ENCODE measurements at places on chromosomes 11 and 22. TPM values are rescaled to one million over a fixed set of nuclear protein-coding genes. Genes with fewer than 3 reads are reported as not detected.
A peak's percentile ranks its signal among the peaks of the same experiment; 100 is the strongest.

The ASPHD2 gene
- 8.5 TPM for total RNA-seq

DNA sequence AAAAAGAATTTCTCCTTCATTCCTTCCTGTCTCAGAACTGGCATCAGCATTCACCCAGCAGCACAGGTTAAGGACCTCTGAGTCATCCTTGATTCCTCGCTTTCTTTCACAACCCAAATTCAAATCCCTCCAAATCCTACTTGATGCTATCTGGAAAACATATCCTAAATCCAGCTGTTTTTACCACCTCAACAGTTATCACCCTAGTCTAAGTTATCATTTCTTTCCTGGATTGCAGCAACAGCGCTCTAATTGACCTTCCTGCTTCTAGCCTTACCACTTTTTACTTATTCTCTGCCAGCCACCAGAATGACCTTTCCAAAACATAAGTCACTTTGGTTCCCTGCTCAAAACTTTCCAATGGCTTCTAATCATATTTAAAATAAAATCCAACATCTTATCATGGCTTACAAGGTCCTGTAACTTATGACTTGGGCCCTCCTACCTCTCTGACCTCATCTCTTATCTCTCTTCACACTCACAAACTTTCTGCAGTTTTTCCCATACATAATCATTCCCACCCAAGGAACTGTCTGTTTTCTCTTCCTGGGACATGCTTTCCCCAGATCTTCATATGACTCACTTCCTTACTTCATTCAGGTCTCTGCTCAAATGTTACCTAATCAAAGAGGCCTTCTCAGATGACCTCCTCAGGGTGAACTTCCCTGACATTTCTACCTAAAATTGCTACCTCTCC, 119.4 kb downstream of the TTC28 start:
- DNase-seq = no peak

The LSP1 gene
- total RNA-seq = not detected

The OR5AR1 gene
- total RNA-seq = not detected

DNA sequence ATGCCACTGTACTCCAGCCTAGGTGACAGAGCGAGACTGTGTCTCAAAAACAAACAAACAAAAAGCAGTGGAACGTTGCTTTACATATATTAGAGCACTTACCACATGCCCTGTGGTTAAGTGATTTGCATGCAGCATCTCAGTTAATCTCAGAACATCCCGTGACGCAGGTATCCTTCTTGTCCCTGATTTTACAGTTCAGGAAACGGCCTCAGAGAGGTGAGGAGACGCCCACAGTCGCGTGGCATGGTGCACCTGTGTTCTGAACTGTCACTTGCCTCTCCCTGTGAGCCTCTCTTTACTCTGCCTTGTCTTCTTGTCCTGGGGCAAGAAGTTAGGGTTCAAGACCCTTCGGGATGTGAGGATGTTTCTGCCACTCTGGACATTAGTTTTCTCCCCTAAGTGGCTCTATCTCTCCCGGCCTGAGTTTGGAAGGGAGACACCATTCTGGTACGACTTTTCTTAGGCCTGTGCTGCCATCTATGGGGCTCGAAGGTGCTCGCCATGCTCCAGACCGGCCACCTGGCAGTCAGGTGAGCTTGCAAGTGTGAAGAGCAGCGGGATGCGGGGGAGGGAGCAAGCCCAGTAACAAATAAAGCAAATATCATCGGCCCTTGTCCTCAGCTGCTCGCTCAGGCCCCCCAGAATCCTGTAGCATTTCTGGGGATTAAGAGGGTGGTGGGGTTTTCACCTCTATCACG, 25.6 kb downstream of the YWHAH start:
- peak; percentile 93 for DNase-seq

DNA sequence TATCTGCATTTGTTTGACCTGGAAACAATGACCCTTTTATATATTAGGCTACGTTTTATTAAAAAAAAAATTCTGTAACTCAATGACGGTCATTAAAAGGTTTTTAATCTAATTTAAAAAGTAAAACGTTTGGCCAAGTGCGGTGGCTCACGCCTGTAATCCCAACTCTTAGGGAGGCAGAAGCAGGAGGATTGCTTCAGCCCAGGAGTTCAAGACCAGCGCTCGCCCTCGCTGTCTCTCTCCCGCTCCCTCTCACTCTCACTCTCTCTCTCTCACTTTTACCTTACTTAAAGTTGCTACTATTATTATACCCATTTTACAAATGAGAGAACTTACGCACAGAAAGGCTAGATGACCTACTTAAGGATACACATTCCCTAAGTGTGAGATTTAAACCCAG, 814 bp upstream of the NARS2 start:
- DNase-seq = no peak

- DNase-seq = no peak
These were observed 332 bp upstream of the HMGXB4 start for GRCh38 chr22:35257002-35257320.

The OR2AG2 gene
- 0.26 TPM for total RNA-seq

DNA sequence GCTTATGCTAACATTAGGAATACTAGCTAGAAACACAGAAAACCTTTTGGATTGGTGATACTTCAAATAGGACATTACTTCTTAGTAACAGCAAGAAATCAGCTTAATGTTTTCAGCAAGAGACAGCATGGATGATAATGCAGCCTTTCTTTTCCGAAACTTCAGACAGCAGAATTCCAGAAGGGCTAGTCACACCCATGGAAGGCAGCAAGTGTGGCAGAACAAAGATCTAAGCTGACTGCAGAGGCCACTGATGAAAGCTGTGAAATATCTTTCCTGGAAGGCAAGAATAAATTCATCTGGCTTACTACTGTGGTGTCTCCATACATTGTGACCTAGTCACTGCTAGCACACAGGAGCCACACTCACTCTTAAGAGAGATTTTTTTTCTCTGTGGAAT, 100.3 kb downstream of the CCDC83 start:
- no peak for DNase-seq

DNA sequence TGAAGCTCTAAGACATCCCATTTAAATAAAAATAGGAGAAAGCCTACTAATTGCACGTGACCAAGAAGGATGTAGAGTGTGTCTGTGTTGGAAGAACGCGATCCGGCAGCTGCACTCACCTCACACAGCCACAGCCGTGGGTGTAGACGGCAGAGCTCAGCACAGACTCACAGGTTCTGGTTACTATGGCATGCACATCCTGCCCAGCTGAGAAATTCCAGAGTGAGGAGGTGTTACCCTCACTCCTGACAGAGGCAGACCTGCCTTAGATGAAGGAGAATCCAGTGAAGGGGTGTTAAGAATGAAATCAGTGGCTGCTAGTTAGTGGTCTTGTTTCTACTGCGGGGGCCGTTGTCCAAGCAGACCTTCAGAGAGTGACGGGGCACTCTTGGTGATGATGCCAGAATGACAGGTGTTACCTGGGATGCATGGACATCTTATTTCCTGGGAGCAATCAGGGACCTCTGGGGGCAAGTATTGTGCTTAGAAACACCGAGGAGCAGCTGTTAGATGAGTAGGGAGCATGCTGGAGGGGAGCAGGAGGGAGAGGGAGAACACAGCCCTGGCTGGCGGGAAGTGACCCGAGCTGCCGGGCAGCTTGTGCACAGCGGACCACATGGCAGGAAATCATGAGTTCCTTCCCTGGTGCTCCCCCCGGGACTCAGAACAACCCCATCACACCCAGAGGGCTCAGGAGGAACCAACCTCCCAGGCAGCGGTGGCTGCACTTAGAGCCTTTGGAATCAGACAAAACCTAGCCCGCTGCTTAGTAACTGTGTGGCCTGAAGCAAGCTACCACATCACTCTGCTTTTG, 12.3 kb downstream of the KCNJ5 start:
- peak; percentile 60 for DNase-seq

GRCh38 chr11:119694334-119694733, 34.7 kb downstream of the NECTIN1 start:
- no peak for DNase-seq

DNA sequence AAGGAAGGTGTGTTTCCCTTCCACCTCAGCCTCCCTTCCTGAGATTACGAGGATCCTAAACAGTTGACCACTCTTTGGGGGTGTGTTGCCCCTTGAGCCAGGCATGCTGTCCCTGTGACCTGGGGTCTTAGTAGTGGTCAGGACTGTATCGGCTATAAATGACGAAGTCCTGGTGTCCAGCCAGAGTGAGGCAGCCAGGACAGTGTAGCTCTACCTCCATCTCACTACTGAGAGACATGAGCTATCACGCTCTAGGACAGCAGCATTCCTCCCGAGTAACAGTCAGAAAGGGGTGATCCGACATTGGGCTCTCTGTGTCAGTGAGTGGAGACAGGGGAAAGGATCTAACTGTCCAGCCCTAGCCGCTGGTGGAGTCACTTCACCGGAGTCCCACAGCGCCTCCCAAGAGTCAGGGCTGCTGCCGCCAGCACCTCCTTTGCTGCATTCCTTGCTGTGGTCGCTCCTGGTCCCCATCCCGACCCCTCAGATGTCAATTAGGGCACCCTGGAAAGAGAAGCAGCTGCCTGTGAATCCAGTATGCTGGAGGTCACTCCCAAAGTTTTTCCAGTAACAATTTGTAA, 3.3 kb upstream of the B3GNT6 start:
- no peak for DNase-seq

GRCh38 chr22:17112491-17113042, 8.6 kb downstream of the TMEM121B start:
- DNase-seq = no peak

The OR5A1 gene
- total RNA-seq = not detected

The ZNF280A gene
- 0.13 TPM for total RNA-seq

DNA sequence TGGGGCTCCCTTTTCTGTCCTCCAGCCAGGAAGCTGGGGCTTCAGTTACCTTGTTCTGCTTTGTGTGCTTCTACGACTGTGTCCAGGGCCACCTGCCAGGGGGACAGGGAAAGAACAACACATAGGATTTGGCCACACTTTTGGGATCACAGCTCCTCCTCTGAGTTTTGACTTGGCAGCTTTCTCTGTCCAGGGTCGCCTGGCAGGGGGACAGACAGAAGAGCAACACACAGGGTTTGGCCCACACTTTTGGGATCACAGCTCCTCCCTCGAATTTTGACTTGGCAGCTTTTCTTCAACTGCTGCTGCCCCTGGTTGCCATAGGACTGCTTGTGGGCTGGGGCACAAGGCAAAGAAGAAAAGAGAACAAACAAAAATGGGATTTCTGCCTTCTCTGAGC, 19.1 kb downstream of the INCENP start:
- no peak for DNase-seq

The CARD10 gene
- total RNA-seq = 17.7 TPM

All from H9 (cell line).